DMS153 (cell line): ENCODE measurements at places on chromosomes 7 and 10.
A peak's percentile ranks its signal among the peaks of the same experiment; 100 is the strongest.

- no peak for DNase-seq
Measured at GRCh38 chr7:138663725-138664710, 37.1 kb downstream of the SVOPL start.

GRCh38 chr10:22604344-22605126, 109.8 kb downstream of the PIP4K2A start:
- no peak for DNase-seq

DNA sequence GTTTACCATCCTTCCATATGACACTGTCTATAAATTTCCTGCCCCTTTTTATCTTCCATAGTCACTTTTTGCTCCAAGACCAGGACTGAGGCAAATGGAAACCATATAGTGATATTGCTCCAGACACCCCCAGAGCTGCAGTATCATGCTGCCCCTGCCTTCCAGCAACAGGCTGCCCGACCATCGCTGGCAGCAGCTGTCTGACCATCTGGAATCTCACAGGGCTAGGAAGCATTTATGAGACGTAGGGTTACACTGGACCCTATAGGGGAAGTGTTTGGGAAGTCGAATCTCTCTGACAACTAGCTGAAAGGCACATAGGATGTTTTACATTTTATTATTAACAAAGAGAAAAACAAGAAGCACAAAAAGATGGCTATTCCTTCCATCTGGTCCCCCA, 19.4 kb downstream of the ENO4 start:
- no peak for DNase-seq

- no peak for DNase-seq
Measured at GRCh38 chr10:78821052-78821451, 247.7 kb upstream of the ZMIZ1 start.

GRCh38 chr10:60271319-60272040, 118.2 kb downstream of the ANK3 start:
- DNase-seq = no peak

- no peak for DNase-seq
Measured at GRCh38 chr10:28970231-28970630, 292.9 kb downstream of the BAMBI start.

DNA sequence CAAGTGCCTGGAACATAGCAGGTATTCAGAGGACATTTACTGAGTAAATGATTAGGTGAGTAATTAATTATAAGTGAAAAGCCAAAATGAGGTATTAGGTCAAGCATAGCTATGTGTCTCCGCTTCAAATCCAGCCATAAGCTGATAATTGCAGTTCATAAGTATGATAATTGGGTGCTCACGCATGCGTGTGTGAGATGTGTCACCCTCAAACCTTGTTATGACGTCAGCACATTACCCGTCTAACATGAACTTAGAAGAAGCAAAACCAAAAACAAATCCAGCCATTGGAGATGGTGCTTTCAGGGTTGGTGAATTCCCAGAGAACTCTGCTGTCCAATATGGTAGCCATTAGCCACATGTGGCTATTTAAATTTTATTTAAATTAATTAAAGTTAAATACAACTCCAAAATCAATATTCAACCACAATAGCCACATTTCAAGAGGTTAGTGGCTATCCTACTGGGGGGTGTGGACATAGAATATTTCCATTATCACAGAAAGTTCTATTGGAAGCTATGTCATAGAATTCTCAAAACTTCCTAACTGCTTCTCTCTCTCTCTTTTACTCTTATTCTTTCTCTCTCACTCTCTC, at the start of gene CPA5:
CPA5 (plus strand) TSS at position 546 of the 596 bp plus-strand sequence. CDS start 1,670 bp downstream, outside the sequence.
- DNase-seq = no peak

DNA sequence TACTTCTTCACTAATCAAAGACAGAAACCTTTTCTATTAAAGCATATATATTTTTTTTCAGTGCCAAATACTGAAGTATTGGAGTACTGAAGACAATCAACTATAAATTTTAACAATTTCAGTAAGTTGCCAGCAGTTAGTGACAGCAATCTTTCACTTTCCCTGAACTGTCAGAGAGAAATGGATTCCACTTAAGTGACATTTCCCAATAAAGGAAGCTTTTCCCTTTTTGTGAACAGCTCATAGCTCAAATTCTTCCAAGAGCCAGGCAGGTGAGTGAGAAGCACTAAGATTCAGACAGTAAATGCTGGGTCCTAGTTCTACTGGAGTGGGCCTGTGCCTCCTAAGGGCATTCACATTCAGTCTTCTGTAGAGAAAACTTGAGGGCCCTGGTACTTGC, 142.0 kb downstream of the SRPK2 start:
- DNase-seq = no peak

- no peak for DNase-seq
Measured at GRCh38 chr10:30151581-30152389, 92.4 kb upstream of the JCAD start.

DNA sequence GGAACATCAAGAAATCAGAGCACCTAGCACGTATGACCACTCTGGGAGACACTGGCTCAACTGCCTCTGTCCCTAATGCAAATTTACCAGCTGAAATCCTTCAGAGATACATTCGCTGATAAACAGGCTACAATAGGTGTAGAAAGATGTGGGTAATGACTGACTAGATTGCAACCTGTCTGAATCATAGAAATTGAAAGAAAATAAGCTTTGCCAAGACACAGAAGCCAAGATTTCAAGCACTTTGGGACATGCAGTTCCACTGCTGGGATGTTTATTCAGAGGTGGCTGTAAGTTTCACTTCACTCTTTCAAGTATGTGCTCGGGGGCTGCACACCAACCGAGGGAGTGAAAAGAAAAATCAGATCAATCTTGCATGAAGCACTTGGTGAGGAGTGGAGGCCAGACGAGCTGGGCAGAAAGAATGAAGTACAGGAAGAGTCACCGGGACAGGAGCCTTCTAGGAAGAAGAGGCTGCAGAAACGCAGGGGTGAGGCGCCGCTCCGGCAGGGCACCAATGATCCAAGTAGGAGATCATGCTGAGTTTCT, 276.7 kb downstream of the PARD3 start:
- no peak for DNase-seq

DNA sequence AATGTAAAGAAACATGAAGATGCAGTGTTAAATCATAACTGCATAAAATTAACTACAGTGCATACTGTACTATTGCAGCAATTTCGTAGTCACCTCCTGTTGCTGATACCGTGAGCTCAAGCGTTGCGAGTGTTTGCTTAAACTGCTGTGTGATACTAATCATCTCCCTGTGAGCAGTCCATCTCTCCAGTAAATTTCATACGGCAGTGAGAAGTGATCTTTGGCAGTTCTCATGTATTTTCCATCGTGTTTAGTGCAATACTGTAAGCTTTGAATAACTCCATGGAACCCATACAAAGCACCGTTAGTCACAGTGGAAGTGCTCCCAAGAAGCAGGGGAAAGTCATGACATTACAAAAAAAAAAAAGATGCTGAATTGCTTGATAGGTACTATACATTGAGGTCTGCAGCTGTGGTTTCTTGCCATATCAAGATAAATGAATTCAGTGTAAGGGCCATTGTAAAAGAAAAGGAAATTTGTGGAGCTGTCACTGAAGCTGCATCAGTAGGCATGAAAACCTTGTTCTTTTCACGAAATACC, 360.4 kb downstream of the EXOC4 start:
- DNase-seq = no peak

DNA sequence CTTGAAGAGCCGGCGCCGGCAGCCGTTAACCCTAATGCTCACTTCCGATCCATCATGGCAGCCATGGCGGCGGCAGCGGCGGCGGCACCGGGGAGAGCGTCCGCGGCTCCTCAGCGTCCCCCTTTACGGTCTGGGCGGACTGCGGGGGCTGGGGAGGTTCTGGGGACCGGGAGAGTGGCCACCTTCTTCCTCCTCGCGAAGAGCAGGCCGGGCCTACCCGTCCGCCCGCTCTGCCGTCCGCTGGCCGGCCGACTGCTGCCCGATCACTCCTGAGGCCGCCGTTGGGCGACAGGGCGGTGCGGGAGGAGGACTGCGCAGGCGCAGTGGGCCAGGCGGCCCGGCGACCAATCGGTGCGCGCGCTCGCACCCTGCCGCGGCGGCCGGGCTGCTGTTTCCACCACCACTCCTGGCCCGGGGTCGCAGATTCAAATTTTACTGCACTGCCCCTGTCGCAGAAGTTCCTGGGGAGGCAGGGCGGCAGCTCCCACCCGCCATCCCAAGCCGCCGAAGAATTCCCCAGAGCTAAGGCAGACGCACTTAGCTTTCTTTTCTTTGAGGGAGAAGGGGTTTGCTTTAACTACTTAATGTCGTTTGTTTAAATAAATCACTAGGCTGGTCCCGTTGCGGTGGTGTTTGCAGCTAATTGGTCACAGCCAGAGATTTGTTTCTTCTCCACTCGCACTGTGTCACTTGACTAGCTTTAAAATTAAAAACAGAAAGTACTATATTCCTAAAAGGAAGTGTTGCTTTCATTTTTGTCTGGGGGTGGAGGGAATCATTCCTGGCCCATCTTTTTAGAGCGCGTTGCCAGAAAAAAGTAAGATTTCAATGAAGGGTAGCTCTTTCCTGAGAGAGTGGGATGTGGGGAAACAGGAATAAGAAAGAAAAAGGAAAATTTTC, at the start of gene KIF5B:
KIF5B (minus strand) TSS at position 290 of the 900 bp plus-strand sequence. CDS start 452 bp downstream, outside the sequence.
- peak; percentile 32 for DNase-seq

- DNase-seq = no peak
Measured at GRCh38 chr7:36131026-36131425, 22.0 kb upstream of the EEPD1 start.

- no peak for DNase-seq
Measured at GRCh38 chr10:95517536-95518454, 43.4 kb downstream of the SORBS1 start.

DNA sequence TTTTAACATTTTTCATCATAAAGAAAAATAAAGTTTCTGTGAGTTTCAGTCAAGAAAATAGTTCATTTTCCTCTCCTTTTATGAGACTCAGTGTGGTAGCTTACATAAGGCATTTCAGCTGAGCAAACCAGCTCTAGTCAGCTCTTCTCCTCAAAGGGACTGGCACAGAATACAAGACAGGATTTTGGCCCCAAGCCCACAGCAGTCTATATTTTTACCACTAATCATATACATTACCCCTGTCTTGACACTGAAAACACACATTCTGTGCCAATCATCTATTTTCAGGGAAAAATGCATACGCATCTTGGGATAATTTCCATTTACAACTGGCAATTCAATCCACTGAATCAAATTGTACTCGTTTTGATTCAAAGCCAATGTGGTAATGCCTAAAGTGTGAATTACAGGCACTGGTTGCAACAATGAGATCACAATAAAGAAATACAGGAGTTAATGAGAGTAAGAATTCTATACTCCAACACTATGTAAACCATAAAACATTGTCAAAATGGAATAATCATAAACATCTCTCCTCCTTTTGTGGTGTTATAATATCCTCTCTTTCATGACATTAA, 186.4 kb downstream of the CACNA2D1 start:
- no peak for DNase-seq

DNA sequence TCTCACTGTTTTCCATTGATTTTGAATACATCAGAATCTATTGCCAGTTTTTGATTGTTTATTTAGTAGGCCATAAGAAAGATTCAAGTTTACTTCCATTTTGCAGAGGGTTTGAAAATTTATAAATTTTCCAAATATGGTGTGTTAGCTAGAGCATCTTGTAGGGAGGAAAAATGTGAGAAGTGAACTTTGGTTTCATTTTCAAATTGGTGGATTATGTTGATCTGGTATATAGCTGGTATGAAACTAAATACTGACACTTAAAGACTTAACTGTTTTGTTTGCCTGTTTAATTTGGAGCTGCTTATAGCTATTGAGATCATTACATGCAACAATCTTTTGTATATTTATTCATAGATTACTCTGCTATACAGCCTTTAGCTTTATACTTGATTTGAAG, 108.1 kb downstream of the ADAM22 start:
- no peak for DNase-seq

DNA sequence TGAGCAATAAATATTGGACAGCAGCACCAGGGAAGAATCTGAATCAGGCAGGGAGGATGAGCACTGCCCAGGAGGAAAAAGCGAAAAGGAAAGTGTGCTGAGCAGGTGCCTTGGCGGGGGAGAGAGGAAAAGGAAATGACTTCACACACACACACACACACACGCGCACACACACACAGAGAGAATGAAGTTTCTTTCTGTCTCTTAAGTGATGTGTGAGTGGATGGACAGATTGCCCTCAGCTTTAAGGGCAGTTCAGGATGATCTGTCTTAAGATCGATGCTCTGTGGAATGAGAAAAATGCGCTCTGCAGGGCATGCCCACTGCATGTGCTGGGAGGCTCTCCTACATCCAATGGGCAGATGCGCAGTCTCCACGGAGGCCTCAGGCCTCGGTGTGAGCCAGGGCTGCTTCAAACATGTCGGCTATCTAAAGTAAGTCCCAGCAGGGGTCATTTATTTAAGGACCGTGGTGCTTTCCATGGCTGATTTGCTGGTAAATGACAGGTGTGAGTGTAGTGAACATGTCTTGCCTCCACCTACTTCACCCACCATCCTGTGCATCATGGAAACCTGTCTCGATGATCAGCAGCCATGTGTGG, 2.5 kb upstream of the ACBD5 start:
- peak; percentile 2 for DNase-seq

GRCh38 chr7:26784118-26784517, 80.3 kb downstream of the SKAP2 start:
- DNase-seq = no peak

GRCh38 chr7:139108266-139109187, 993 bp downstream of the ZC3HAV1 start:
- no peak for DNase-seq

- no peak for DNase-seq
Measured at GRCh38 chr7:39321909-39322498, 244.2 kb upstream of the YAE1 start.

GRCh38 chr7:157784041-157784835, 447.4 kb downstream of the DNAJB6 start:
- DNase-seq = no peak

DNA sequence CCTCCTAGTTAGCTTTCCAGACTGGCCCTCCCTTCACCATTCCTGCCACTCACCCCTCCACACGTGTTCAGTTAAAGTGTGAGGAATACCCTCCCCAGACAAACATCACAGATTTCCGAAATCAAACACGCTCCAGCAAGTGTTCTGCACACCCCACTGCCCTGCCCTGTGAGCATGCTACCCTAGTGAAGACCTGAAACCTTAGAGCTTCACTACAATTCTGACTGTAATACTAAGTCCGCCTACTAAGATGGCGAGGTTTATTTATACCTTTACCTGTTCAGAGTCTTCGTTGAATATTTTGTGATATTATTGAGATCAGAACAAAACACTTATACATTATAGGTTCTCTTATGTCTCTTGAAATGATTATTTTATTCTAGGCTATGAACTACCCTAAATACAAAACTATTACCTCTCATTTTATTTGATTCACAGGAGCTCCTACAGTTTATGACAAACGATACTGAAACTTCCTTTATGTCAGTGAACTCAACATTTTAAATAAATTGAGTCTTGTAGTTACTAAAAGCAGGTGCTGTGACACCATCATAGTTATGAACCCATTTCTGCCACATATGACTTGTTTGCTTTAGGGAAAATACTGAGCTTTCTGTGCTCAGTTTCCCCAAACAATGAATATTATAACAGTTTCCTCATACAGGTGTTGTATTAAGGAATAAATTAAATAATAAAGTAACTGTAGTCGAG, 8.6 kb downstream of the SCIN start:
- no peak for DNase-seq

- no peak for DNase-seq
Measured at GRCh38 chr7:135685306-135686084, 23.2 kb downstream of the STMP1 start.

GRCh38 chr10:23826421-23826820, 382.5 kb upstream of the KIAA1217 start:
- no peak for DNase-seq
